ENCODE measurements at places on chromosomes 4 and X.

DNA sequence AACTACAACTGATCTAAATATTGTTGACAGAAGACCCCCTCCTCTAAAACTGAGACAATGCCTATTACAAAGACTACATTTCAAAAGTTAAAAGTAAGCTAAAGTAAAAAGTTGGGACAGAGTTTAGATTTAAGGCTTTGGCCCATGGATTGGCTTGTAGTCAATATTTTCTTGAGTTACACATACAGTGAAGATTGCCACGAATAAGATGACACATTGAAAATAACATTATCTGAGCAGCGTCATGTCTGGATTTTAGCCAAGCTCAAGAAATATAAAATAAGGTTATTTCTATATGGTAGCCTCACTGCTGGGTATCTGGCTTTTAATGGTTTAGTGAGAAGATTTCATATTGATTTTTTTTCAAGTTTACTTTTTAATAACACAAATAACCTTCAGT lies 266.2 kb upstream of the LDB2 start:
- no peak for DNase-seq

DNA sequence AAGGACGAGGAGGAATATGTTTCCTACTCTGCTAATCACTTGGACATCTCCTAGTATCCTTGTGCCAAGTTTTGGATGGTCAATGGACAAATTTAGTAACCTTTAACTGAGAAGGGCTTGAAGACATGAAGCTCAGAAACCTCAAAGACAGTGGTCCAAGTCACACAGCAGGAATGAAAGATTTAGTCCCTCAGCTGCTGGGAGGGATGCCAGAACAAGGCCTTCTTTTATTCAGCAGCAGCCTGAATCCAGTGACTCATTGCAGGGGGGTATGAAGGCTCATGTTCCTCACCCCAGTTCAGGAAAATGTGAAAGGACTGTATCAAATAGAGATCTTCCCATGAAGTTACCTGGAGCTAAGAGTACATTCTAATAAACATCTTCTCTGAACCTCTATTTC lies 214.9 kb upstream of the UGT8 start:
- DNase-seq, result no peak

DNA sequence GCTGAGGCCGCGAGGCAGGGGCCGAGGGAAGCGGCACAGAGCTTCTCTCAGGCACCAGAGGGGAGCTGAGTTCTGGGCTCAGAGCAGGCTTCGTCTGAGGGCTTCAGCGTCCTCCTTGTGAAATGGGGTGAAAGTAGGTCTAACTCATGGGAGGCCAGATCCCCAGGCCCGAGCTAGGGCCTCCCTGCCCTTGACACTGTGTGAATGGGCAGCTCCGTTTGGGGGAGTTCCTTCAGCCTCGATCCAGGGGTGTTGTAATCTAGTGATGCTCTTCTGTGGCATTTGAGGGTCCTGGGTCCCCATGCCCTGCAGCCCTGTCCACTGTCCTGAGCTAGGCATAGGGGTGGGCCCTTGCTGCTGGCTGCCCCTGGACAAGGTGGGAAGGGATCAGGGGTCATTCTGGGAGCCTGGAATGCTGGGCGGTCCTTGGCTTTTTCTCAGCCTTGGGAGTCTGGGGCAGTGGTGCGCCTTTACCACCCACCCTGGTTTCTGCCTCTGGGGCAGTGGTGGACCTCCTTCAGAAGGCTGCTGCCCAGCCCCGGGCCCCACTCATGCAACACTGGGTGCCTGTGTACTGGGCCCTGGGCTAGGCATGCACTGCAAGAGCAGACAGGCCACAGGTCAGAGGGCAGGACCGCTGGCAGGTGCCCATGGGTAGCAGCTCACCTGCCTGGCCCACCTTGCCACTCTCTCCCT lies 4.1 kb downstream of the SH3BP2 start:
- DNase-seq, result no peak

DNA sequence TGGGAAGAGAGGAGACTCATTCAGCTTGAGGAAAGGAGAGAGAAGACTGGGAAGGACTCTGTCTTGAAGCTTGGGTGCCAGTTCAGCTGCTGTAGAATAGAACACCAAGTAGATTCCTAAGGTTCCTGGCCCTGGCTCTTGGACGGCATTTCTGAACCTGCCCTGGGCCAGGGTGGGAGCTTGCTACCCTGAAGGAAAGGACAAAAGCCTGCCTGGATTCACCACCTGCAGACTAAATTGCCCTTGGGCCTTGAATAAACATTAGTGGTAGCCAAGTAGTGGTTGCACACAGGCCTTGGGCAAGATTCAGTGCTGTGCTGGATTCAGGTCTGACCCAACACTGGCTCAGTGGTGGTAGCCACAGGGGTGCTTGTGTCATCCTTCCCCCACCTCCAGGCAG lies 588.4 kb upstream of the AMOT start:
- DNase-seq, result no peak

GRCh38 chr4:84837751-84838150 lies 128.7 kb downstream of the WDFY3 start:
- DNase-seq, result no peak

DNA sequence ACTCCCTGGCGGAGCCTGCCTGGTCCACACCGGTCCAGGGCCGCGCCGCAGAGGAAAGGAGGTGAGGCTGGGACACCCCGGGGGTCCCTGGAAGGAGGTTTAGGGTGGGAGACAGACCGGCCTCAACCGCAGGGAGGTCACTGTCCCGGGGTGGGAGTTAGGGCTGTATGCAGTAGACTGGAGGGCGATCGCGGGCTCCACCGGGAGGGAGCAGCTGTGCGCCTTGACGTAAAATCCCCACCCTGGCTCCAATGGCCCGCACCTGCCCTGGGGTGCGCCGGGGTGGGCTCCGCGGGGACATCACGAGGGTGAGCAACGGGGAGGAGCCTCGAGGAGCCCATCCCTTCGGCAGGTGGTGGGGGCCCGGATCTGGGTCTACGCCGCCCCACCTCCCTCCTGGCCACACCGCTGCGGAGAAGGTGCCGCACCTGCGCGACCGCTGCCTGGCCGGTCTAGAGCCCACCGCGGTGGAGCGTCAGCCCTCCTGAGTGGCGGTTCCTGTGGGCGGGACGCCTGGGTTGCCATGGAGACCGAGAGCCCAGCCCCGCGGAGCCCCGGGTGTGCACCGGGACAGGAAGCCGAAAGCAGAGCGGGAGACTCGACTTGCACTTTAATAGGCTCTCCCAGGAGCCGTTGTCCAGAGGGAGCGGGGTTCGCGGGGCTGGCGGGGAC lies 105.1 kb downstream of the ADRA2C start:
- DNase-seq, result peak; percentile 67

DNA sequence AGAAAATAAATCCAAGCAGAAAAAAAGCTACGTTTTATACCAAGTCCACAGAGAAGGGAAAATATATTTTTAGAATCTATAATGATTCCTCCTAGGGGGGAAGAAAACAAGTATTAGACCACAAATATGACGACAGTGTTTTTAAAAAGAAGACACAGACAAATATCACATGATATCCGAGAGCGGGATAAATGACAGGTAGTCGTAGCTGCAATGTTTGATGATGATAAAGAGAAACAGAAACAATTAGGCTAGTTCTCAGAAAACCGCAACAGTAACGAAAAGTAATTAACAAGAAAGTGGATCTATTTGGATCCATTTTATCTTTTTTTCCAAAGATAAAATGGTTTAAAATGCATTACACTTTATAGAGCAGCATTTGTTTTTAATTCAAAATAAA lies 918 bp downstream of the HAUS3 start:
- no peak for DNase-seq

DNA sequence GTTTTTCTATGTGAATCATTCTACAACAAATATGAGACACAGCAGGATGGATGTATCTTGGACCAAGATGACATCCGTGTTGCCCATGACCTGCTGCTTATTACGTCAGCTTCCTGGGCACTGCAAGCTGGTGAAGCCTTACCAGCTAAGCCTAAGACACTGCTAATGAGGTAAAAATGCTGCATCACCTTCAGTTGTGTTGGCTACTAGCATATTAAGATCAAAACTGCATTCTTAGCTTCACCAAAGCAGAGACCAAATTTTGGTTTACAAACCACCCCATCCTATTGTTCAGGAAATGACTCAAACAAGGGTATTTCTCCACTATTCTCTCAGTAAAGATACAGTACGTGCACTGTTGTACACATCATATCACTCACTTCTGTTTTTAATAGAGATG lies 50.3 kb downstream of the MAML3 start:
- no peak for DNase-seq

GRCh38 chr4:92234393-92235176 lies 69.2 kb upstream of the GRID2 start:
- DNase-seq, result peak; percentile 68

GRCh38 chr4:99061048-99061700 lies 27.4 kb downstream of the ADH5 start:
- DNase-seq, result no peak

DNA sequence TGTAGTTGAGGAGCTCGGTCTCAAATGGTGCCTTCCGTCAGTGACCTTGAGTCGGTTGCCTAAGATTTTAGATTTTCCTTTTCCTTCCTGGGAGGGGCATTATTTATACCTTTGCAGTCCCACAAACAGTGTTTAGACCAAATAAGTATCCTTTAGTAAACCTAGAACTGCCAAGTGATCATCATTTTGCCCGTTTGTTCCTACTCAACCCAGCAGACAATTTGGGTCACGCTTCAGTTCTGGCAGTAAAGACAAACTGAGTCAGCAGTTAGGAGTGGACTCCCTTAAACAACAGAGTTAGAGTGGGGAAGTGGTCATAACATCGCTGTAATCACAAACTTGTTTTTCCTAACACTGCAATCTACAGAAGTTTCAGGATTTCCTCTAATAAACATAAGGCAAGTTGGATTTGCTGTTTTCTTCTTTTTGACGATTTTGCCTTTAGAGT lies 777 bp upstream of the WDFY3 start:
- DNase-seq, result no peak

All from eye (tissue), 1 donor.